ENCODE measurements at places on chromosomes 2 and 18.

GRCh38 chr2:72149556-72150156 lies 2.0 kb upstream of the CYP26B1 start:
- DNase-seq: no peak

GRCh38 chr18:47150824-47151366 lies 595 bp upstream of the HDHD2 start:
- DNase-seq: no peak

- DNase-seq: no peak
These were observed 57.6 kb downstream of the TTC21B start for GRCh38 chr2:165895974-165896373.

- no peak for DNase-seq
These were observed 229.3 kb upstream of the PXDN start for GRCh38 chr2:1973636-1974035.

- no peak for DNase-seq
These were observed 3.1 kb downstream of the NFE2L2 start for GRCh38 chr2:177261116-177262060.

- DNase-seq: no peak
These were observed 129.9 kb downstream of the PIEZO2 start for GRCh38 chr18:11019295-11020105.

DNA sequence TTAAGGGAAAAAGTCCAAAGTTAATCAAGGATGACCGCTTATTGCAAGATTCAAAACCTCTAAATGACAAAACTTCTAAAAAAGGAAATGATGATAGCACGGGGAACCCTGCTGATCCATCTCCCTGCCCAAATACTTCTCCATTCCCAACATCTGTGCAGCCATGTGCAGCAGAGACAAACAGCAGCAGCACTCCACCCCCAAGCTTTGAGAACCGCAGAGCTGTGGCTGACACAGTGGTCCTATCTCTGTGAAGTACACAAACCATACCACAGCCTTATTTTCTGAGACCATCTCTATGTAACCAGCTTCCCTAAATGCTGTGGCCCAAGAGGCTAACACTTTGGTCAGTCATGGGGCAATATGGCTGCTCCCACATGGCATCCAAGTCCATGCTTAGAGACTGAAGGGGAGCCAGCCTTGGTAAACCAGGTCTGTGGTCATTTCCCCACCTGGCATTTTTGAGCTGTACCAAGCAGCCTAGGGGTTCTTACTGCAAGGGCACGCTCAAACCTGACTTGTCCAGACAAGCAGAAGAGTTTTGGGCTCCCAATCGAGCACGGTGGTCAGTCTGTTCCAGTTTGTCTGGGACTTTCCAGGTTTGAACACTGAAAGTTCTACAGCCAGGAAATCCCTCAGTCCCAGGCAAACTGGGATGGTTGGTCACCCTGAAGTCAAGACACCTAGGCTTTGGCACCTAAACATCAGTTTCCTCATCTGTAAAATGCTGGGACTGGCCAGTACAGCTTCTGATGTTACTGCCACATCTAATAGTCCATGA lies 17.1 kb upstream of the NFE2L2 start:
- DNase-seq: no peak

GRCh38 chr2:42959234-42960001 lies 167.0 kb upstream of the HAAO start:
- peak; percentile 98 for DNase-seq

GRCh38 chr2:70083344-70084156 lies 3.7 kb upstream of the PCBP1 start:
- no peak for DNase-seq

DNA sequence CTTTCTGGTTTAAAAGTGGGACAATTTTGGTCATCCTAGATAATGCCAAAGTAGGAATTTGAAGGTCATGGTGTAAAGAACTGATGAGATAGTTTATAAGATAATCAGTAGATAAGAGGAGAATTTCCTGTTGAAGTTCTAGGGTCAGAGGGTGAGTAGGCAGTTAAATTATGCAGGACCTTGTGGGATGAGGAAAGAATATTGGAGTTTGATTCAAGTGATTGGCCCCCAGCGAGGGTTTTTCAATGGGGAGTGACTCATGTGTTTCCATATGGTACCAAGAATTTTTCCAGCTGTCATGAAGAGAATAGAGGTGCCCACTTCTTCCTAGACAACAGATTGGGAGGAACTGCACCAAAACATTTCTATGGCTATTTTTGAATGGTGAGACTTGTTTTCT lies 940.2 kb upstream of the ZEB2 start:
- DNase-seq: peak; percentile 2

- DNase-seq: peak; percentile 59
These were observed 9.8 kb downstream of the MALL start for GRCh38 chr2:110105608-110106467.

- DNase-seq: peak; percentile 78
These were observed 41.7 kb upstream of the RND3 start for GRCh38 chr2:150528861-150529801.

- no peak for DNase-seq
These were observed 40.9 kb upstream of the ASPRV1 start for GRCh38 chr2:70002241-70002899.

DNA sequence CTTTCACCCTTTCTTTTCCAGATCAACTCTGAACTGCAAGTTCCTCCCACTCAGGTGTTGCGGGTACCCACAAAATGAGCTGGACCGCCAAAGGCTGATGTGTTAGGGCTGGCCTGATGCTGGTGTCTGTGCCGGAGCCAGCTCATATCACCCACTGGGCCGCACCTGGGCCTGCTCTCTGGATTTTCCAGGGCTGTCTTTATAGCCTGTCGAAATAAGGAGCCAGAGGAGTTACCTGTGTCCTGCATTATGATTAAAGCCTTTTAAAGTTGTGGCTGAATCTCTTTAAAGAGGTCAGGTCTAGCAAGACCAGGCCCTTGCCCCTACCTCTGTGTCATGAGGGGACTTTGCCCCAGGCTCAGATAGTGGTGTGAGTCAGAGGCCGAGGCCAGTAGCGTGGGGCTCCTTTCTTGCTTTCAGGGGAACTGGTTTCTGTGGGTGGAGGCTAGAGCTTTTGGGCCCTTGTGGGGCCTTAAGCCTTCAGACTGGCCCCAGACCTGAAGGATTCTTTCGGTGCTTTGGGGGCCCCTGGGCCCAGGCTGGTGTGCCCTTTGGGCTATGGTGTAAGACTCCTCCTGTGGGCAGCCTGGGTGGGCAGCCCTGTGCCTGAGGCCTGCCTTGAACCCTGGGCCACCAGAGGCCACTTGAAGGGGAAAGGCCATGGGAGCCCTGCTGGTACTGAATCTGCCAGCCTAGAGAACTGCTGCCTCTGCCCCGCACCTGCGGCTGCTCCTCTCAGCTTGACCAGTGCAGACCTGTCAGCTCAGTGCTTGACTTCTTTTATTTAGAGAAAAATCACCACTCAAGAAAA lies 21.3 kb downstream of the OTOF start:
- no peak for DNase-seq

DNA sequence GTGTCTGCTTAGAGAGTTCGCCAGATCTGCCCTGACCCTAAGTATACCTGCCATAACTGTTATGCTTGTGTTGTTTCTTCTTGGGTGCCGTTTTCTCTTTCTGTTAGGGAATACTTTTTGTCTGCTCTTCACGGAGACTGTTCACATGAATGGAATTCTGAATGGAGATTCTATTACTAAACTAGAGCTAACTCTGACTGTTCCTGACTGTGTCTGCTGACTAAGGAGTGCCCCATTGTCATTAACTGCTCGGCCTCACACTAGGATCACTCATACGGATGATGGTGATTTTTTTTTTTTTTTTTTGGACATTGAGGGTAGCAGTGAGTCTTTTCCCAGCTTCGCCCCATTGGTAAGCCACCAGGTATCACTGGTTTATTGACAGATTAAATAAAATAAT lies 104.8 kb upstream of the SLC8A1 start:
- DNase-seq: no peak

DNA sequence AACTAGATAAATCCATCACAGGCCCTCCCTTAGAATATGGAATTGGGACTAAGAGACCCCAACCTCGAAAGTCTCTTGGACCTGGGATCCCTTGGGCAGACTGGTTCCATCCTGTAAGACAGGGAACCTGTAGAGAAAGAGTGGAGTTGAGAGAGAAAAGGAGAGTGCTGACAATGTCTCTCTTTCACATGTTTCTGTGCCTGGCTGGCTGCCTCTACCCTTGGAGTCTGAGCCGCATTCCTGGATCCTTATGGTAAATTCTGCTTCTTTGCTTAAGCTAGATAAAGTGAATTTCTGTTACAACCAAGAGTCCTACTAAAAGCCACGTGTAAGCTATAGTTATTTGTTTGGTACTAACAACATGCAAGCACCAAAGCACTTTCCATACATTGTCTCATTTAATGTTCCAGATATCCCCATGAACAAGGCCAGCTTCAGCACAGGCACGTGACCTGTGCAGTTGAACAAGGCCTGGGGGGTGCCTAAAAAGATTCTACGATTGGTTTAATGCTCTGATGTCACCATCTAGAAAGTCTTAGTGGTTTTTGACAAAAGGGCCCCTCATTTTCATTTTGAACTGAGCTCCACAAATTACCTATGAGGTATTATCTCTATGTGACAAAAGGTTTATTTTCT lies 2.1 kb upstream of the PUM2 start:
- DNase-seq: no peak

DNA sequence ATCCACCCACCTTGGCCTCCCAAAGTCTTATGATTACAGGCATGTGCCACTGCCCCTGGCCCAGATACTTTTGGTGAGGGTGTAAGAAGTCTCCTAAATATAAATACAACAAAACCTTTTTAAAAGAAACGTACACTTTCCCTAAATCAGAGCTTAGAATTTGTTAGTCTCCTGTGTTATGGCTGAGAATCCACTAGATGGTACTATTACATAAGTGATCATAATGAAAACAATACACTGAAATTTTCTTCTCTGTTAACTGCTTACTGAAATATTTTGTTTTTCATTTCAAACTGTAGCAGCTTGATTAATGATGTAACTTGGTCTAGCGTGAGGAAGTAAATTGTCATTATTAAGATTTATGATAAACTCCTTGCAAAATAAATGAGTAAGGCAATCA lies 74.8 kb upstream of the FAM98A start:
- DNase-seq: peak; percentile 3

GRCh38 chr2:217953531-217953932 lies 49.3 kb downstream of the TNS1 start:
- DNase-seq: no peak

GRCh38 chr2:107776362-107776761 lies 50.3 kb upstream of the RGPD4 start:
- no peak for DNase-seq

- DNase-seq: no peak
These were observed 151.1 kb downstream of the GLI2 start for GRCh38 chr2:120886534-120887319.

DNA sequence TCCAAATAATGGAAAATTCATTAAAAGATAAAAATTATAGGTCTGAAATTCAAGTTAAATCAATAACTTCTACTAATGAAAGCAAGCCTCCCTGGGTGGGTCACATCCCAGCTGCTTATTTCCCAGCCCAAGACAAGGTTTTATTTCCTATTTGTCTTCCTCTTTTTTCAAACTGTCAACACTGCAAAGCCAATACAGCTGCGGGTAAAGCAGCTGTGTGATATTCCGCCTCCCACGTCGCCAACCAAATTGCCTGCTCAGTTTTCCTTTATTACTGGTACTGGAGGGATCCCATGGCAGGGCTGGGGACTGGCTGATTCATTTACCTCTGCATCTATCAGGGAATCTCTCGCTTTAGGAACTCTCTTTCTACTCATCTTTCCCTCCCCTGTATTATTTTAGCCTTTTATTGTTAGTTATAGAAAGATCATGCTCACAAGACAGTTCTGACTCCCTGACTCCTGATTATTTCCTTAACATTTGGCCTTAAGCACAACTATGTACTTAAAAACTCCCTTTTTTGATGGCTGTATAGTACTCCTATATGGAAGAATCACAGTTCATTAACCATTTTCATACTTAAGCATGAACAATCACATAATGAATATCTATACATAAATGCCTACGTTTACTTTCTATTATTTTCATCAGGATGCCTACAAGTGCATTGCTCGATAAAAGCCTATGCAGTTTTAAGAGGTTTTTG lies 253.1 kb downstream of the CDCA7 start:
- no peak for DNase-seq

- no peak for DNase-seq
These were observed 11.9 kb downstream of the WDR43 start for GRCh38 chr2:28906376-28906775.

DNA sequence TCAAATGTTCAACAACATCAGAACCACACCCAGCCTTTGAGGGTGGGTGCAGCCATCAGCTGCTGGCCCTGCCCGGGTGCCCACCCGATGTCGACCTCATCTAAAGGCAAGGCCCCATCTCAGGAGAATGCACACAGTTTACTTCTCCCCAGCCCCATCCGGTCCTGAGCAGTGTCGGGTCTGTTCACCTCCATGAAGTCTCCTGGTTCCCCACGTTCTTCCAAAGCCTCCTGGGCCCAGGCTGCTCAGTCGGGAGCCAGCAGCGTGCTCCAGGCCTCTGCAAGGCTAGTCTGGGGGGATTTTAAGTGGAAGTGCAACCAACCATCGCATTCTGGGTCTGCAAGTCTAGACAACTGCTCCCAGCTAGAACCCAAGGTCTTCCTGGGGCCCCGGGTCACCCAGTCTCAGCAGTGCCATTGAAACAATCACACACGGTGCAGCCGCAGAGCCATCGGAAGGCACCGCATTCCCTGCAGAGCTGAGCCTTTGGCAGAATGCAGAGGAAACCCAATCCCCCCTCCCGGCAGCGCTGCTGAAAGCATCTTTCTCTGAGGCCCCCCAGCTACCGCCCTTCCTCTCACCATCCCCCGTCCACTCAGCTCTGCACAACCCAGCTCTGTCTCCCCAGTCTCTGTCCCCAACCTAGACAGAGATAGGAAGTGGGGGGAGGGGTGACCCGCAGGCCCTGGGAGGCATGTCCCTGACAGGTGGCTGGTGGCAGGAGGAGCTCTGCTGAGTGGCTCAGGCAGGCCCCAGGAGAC lies 8.5 kb downstream of the ESPNL start:
- no peak for DNase-seq

- no peak for DNase-seq
These were observed 265.5 kb downstream of the SRBD1 start for GRCh38 chr2:45345331-45346234.

DNA sequence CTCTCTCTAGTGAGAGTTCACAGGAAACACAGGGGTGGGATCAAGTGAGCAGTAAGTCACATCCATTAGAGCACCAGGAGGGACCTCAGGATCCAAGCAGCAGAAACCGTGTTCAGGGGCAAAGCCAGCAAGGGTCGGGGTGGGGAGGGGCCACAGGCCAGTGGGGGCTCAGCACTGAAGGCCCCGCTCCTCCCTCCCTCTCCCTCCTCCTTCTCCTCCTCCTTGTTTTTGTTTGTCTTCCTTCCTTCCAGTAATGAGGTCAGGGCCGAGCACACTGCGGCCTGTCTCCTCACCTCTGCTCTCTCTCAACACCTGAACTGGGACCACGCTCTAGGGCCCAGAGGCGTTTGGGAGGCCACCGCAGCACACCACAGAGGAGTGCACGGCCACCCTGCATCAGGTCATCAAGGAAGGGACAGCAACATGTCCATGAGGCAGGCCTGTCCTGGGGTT lies 20.9 kb downstream of the MTERF4 start:
- no peak for DNase-seq

GRCh38 chr2:127829845-127830246 lies 18.9 kb upstream of the WDR33 start:
- no peak for DNase-seq

- DNase-seq: peak; percentile 71
These were observed 90.4 kb upstream of the SLC35G4 start for GRCh38 chr18:11518788-11519685.

- DNase-seq: no peak
These were observed 49.3 kb downstream of the TNP1 start for GRCh38 chr2:216810399-216811160.

All from cardiac fibroblast (primary cell).